T-helper 17 cell (primary cell): ENCODE measurements at places on chromosomes 3 and 15.
A peak's percentile ranks its signal among the peaks of the same experiment; 100 is the strongest.

DNA sequence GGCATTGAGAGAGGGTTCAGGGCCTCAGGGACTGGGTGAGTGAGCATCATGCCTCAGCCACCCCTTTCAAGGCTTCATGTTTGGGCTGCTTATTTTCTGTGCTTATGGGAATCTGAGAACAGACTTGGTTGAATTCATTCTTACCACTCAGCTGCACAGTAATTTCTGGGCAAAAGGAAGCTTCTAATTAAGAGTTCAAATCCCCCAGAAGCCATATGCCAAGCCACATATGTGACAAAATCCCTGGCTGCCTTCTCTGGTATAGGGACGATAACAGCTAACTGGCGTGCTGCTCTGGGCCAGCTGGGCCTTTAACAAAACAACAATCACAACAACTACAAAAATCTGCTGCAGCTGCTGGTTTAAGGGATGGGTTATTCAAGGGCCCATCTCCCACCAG, 181.0 kb upstream of the ANKRD28 start:
- DNase-seq, result no peak
- no peak overlapping the region for H3K4me3 ChIP-seq
- peaks cover 18% of the 10 kb centered on the region for H3K27me3 ChIP-seq
- H3K27ac ChIP-seq, result no peak overlapping the region
- H3K4me1 ChIP-seq, result peaks cover 2% of the 10 kb centered on the region

- no peaks in the 10 kb centered on the region for H3K36me3 ChIP-seq
- H3K27ac ChIP-seq, result no peak overlapping the region
- no peaks in the 10 kb centered on the region for H3K27me3 ChIP-seq
Measured at GRCh38 chr3:95407709-95408463, 1345.0 kb downstream of the NSUN3 start.

DNA sequence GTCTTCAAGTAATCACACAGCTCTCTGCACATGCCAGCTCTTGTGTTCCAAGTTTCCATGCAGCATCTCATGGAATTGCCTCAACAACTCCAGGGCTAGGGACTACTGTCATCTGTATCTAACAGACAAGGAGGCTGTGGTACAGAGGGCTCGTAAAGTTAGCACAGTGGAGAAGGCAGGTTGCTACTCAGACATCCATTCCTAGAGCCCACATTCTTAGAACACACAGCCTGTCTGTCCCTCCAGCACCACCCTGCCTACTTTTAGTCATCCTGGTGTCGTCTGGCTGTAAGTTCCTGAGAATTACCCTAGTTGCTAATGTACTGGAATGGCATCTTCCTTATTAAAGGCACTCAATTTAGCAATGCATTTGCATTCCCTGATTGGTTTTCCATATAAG, 862.5 kb downstream of the FHIT start:
- no peaks in the 10 kb centered on the region for H3K4me1 ChIP-seq
- H3K27ac ChIP-seq, result no peak overlapping the region
- no peaks in the 10 kb centered on the region for H3K36me3 ChIP-seq
- H3K27me3 ChIP-seq, result no peaks in the 10 kb centered on the region
- no peak overlapping the region for H3K4me3 ChIP-seq
- DNase-seq, result no peak

DNA sequence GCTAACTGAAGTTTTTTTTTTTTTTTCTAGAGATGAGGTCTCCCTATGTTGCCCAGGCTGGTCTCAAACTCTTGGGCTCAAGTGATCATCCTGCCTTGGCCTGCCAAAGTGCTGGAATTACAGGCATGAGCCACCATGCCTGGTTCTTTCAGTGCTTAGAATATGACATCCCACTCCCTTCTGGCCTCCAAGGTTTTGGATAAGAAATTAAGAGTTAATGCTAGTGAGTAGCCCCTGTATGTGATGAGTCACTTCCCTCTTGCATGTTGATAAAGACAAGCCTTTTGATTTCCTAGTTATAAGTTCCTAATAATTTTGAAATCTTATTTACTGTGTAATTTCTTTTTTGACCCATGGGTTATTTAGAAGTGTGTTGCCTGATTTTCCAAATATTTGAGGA, 35.7 kb upstream of the DNAJC19 start:
- H3K36me3 ChIP-seq, result no peaks in the 10 kb centered on the region
- H3K27ac ChIP-seq, result no peak overlapping the region
- H3K4me1 ChIP-seq, result no peaks in the 10 kb centered on the region
- DNase-seq, result no peak

GRCh38 chr15:67784856-67785430, 40.4 kb upstream of the SKOR1 start:
- H3K27ac ChIP-seq, result peak overlapping the region; percentile 74
- no peak for DNase-seq
- peaks cover 4% of the 10 kb centered on the region for H3K36me3 ChIP-seq
- H3K4me3 ChIP-seq, result no peak overlapping the region
- no peaks in the 10 kb centered on the region for H3K27me3 ChIP-seq

GRCh38 chr3:24639481-24640329, 145.1 kb upstream of the THRB start:
- no peaks in the 10 kb centered on the region for H3K36me3 ChIP-seq
- no peak overlapping the region for H3K4me3 ChIP-seq
- no peaks in the 10 kb centered on the region for H3K4me1 ChIP-seq
- H3K27me3 ChIP-seq, result no peaks in the 10 kb centered on the region
- no peak for DNase-seq

DNA sequence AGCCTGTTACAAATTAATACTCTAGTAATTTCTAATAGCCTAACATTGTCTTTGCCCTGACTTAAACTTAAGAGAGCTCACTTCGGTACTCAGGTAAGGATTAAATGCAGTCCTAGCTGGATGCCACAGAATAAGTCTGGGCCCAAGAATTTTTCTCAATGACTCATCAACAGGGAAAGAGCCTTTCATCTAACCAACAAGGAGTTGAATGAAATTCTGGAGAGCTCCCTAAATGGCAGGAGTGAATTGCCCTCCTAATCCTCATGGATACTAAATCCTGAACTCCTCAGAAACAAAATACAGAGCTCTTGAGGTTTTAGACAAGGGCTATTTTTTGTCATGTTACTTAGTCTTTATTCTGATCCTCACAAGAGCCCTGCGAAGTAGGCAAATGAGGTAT, 159.5 kb downstream of the PLCH1 start:
- no peaks in the 10 kb centered on the region for H3K36me3 ChIP-seq
- peaks cover 26% of the 10 kb centered on the region for H3K27me3 ChIP-seq
- DNase-seq, result no peak
- H3K27ac ChIP-seq, result no peak overlapping the region
- peaks cover 2% of the 10 kb centered on the region for H3K4me1 ChIP-seq

- no peaks in the 10 kb centered on the region for H3K36me3 ChIP-seq
- H3K27me3 ChIP-seq, result no peaks in the 10 kb centered on the region
- no peaks in the 10 kb centered on the region for H3K4me1 ChIP-seq
- no peak overlapping the region for H3K27ac ChIP-seq
- H3K4me3 ChIP-seq, result no peak overlapping the region
Measured at GRCh38 chr3:64645243-64645642, 42.6 kb downstream of the ADAMTS9 start.

- peaks cover 69% of the 10 kb centered on the region for H3K4me1 ChIP-seq
- peak overlapping the region; percentile 88 for H3K4me3 ChIP-seq
- no peaks in the 10 kb centered on the region for H3K27me3 ChIP-seq
- peaks cover 6% of the 10 kb centered on the region for H3K36me3 ChIP-seq
- H3K27ac ChIP-seq, result peak overlapping the region; percentile 99
Measured at GRCh38 chr3:108833611-108834010, 11.0 kb downstream of the TRAT1 start.

DNA sequence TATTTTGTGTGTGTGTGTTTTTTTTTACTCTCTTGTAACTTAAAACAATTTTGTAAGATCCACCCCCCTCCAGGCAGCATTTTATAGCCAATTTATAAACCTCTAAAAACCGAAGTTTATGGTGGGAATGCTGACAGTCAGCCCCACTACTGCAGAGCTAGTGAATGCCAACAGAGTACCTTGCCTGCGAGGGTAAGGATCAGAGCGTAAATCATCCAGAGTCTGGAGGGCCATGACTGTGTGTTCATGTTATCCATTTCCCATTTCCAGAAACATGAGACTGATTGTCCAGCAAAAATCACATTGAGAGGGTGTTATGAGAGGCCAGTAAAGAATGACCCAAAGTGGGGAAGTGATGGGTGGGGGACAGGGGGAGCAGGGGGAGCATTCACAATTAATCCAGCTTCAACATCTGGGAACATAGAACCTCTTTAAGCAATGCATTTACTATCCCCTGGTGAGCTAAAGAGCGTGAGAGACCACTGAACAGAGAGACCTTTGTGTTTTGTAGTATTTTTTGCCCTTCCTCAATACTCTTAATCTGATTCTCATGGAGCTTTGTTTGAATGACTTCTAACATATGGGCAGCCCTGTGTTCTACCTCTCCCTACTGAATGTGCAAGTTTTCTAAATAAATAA, 464.5 kb downstream of the RBMS3 start:
- H3K4me3 ChIP-seq, result no peak overlapping the region
- no peaks in the 10 kb centered on the region for H3K36me3 ChIP-seq

DNA sequence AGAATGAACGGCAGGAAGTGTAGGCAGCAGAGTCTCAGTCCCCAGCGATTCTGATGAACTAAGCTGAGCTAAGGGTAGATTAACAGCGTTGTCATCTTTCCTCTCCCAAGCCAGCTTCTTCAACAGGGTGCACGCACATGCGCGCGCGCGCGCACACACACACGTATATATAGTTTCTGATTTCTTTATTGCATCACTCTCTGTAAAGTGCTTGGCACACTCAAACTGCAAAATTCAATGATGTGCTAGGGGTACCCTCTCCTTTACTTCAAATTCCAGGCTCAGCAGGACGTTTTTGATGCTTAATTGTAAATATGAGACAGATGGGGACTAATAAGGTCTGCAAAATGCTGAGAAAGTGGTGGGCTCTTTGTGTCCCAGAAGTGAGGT, 26.1 kb upstream of the VPS8 start:
- peaks cover 30% of the 10 kb centered on the region for H3K27me3 ChIP-seq
- H3K4me1 ChIP-seq, result peaks cover 21% of the 10 kb centered on the region
- no peak overlapping the region for H3K27ac ChIP-seq

DNA sequence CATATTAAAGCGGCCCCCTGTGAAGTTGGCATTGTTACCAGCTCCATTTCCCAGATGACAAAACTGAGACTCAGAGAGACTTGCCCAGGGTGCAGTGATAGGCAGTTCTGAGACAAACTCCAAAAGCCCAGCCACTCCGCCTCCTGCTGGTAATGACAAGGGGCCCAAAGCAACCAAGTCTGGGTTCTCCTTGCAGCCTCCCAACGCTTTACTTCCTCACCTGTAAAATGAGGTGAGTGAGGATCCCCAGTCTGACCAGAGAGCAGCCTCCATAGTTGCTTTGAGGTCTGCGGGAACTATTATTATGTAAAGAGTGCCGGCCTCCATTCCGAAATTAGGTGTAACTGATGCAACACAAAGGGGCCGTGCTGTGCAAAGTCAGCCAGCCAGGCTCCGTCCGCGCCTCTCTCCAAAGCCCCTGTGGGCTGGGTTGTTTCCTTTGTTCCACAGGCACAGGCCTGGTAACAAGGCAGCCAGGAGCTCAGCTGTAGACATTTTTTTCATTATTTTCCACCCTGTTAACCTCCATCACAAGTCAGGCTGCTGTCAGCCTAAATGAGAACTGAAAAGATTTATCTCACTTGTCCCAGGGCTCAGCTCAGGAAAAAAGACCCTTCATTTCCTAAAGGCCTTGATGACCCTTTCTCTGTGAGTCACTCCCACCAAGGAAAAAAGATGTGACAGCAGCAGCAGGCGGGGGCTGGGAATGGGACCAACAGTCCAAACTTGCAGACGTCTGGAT, 139.1 kb upstream of the RAD18 start:
- DNase-seq, result no peak
- H3K4me1 ChIP-seq, result no peaks in the 10 kb centered on the region
- no peak overlapping the region for H3K27ac ChIP-seq
- no peak overlapping the region for H3K4me3 ChIP-seq
- H3K27me3 ChIP-seq, result peaks cover 24% of the 10 kb centered on the region
- peaks cover 2% of the 10 kb centered on the region for H3K36me3 ChIP-seq

- no peaks in the 10 kb centered on the region for H3K36me3 ChIP-seq
- peak within 1 kb of the TSS; percentile 87 for H3K4me3 ChIP-seq
- no peaks in the 10 kb centered on the region for H3K27me3 ChIP-seq
- peak within 1 kb of the TSS; percentile 94 for H3K27ac ChIP-seq
- H3K4me1 ChIP-seq, result peaks cover 38% of the 10 kb centered on the region
Measured at GRCh38 chr15:73926219-73927002, at the start of gene LOXL1. LOXL1 (plus strand) TSS chr15:73926462; CDS start chr15:73926784, 322 bp downstream.

DNA sequence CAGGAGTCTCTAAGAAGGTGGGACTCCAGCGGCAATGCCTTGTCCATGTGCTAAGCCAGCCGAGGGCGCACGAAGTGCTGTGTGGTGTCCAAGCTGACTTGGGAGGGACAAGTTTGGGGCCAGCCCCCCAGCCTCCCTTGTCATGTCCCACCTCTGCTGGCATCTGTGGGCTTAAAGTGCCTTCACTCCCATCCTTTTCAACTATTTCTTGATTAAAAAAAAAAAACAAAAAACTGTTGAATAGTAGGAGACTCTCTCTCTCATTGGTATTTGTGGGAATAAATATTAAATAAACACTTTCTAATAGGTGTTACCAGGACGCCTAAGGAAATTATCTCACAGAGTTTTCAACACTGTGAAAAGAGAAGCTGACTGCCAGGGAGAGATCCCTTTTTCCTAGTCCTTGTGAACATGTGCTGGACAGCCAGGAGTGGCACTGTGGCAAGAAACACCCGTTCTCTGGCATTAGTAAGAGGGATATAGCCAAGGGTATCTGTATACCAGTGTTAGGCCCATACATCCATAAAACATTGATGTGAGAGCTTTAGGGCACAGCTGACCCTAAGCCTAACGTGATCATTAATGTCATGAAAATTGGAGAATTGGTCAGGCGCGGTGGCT, 158.0 kb downstream of the IGF1R start:
- no peak overlapping the region for H3K27ac ChIP-seq
- no peaks in the 10 kb centered on the region for H3K27me3 ChIP-seq
- no peak overlapping the region for H3K4me3 ChIP-seq
- peaks cover 3% of the 10 kb centered on the region for H3K36me3 ChIP-seq
- DNase-seq, result no peak
- H3K4me1 ChIP-seq, result peaks cover 8% of the 10 kb centered on the region

GRCh38 chr3:76308541-76308940, 523.2 kb upstream of the ZNF717 start:
- no peaks in the 10 kb centered on the region for H3K4me1 ChIP-seq
- H3K4me3 ChIP-seq, result no peak overlapping the region
- H3K27me3 ChIP-seq, result no peaks in the 10 kb centered on the region

DNA sequence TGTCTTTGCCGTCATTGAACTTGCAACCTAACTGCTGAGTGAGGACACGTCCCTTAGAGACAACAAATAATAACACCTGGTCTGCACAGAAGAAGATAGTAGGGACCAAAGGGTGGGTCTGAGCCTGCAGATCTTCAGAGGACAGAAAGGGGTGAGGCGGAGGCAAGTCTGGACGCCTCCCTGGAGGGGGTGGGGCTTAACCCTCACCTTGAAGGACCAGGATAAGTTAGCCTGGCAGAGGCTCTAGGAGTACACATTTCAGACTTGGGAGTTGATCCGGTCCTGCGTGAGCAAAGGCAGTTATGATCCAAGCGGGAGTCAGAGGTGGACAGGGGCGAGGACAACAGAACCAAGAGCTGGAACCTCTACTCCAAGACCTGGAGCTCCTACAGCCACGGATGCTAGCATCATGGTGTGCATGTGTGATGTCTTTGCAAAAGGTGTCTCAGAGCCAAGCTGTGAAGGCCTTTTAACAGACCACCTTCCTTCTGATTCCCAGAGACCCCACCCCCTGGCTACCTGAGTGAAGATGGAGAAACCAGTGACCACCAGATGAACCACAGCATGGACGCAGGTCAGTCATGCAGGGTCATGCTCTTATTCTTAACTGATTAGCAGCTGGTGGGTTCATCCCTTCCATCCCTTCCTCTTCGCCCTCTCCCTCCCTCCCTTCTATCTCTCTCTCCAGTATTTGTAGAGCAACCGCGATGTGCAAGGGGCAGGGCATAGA, 88.0 kb downstream of the AAGAB start:
- H3K27ac ChIP-seq, result peak overlapping the region; percentile 57
- peaks cover 27% of the 10 kb centered on the region for H3K4me1 ChIP-seq
- H3K36me3 ChIP-seq, result peaks cover 7% of the 10 kb centered on the region
- H3K27me3 ChIP-seq, result no peaks in the 10 kb centered on the region
